ENCODE measurements at places on chromosomes 2 and 18.

GRCh38 chr2:144239306-144239705, 280.6 kb downstream of the ZEB2 start:
- no peak for DNase-seq

GRCh38 chr2:127642706-127643438, 3.1 kb upstream of the GPR17 start:
- DNase-seq, result no peak

GRCh38 chr2:28974252-28974651, 6.8 kb upstream of the TOGARAM2 start:
- no peak for DNase-seq

- no peak for DNase-seq
Observed at GRCh38 chr2:104786821-104787220, 67.1 kb upstream of the POU3F3 start.

DNA sequence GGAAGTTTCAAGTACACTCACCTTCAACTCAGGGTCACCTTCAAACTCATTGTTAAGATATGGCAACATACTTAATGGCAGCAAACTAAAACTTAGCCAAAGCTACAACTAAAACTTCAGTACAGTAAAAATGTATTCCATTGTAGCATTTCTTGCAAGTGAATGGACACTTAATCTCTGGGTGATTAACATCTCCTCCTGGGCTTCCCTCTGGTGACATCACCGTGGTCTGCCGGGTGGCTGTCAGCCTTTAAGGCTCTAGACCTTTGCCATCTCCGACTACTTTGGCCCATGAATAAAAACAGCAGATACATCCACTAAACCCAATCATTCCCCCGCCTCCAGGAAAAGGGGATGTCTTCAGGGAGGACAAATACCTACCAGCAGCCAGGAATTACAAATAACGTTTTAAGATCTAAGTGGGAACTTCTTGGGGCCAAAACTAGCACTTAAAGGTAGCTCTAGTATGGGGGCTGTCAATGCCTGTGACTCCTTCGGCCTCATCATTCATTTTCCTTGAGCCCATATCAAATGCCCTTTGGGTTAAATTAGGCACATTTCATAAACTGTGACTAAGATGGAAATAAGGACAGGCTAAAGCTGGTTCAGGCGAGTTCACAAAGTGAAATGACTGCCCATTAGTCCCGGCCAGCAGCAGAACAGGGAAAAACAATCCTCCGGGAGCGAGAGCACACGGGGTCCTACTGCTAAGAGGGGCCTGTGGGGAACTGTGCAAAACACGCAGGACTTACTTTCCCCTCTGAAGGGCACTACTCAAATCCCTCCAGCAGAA, 1.1 kb downstream of the TFCP2L1 start:
- DNase-seq, result no peak

- DNase-seq, result peak; percentile 70
Observed at GRCh38 chr2:23620841-23621341, 235.9 kb downstream of the KLHL29 start.

- DNase-seq, result no peak
Observed at GRCh38 chr2:189391201-189391600, 50.1 kb upstream of the WDR75 start.

DNA sequence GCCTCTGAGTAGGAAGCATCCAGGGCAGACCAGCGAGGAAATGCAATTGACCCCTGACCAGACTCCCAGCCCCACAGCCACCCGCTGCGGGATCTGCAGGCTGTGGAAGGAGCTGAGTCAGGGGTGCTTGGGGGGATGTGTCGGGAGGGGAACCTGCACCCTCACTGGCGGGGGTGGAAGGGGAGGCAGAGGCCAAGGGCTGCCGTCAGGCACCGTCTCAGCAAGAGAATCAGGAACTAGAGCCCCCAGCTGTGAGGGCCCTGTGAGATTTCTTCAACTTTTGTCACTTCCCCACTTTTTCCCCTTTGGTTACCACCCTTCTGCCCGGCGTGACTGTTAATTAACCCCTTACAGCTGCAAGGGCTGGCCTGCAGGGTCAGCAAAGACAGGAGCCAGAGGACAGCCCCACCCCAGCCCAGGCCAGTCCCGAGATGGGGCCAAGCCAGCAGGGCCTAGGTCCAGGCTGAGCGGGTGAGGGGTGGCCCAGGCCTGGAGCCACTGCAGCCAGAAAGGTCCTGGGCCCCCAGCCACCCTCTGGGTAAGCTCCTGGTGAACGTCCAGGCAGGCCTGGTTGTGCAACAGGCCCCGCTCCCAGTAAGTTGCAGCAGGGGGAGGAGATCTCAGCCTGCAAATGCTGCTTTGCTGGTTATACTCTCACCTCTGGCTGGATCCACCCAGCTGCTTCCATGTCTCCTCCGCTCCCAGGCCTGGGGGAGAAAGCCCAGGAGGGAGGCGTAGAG, 147.0 kb upstream of the ID2 start:
- DNase-seq, result no peak

GRCh38 chr2:229153267-229153666, 117.8 kb downstream of the PID1 start:
- no peak for DNase-seq

DNA sequence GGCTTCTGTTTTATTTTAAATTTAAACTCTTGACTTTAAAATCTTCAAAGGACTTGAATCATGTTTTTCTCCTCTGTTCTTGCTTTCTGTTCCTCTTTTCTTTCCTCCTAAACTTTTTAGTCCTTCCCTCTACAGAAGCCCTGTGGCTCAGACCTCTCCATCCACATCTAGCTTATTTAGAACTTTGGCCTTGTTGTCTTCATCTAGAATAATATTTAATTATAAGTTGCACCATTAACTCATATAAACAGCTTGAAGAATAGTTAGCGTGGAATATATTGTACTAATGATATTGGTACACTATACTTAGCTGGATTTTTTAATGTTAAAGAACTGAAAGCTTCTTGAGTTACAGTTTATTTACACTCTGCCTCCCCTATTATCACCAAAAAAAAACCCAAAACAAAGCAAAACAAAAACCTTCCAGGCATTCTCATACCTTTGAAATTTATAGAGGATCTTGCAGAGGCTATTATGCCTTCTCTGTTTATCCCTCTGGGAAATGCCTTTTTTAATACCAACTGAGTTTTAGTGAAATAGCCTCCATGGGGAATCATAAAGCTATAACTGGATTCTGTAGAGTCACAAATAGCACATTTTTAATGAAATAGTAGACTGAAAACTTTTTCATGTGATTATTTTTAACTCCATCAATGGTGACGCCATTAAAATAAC, 9.2 kb upstream of the CCDC141 start:
- DNase-seq, result no peak

GRCh38 chr2:26613241-26614215, 27.6 kb downstream of the CIB4 start:
- peak; percentile 44 for DNase-seq

DNA sequence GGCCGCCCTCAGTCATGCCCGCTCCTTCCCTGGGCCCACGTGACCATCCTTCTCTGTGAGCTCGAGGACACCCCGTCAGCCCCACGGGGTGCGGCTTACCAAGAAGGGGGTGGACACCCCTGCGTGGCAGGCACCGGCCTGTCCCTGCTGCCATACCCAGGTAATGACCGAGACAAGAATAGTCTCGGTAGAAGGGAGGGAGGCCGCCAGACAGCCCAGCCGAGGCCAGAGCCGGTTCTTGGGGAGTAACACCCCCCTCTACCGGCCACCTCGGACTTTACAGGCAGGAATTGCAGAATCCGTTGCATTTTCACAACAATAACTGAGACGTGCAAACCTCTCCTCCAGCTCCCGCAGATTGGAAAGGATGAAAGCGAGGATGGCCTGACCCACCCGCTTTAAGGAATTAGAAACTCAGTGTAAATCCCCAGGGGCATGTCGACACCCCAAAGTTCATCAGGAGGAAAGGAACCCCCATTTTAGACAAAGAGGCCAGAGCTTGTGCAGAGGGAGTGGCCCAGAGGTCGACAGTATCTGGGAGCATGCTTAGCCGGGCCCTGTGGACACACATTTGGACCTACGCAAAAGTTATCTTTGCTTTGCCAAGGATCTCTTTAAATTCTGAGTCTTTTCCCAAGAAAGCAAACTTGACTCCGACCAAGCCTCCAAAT, 60.1 kb upstream of the GLI2 start:
- DNase-seq, result peak; percentile 71

- peak; percentile 19 for DNase-seq
Observed at GRCh38 chr2:101152272-101153076, 1.3 kb upstream of the TBC1D8 start.

DNA sequence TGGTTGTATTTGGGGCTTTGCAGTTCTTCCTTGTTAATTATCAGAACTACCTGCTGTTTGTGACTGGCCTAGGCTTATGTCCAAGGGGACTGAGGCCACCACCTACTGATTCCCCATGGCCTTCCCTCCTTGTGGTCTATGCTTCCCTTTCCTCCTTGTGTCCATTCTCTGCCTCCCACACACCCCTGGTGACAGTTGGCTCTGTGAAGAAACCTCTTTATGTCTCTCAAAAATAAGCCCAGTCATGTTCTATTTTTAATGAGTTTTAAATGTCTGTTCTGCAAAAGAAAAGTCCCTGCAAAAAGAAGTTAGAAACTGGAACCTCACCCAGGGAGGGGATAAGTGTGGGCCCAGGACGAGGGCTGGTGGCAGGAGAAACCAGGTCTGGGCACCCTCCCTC, 105.0 kb downstream of the SMC6 start:
- no peak for DNase-seq

GRCh38 chr2:26170795-26171194, 2.1 kb upstream of the GAREM2 start:
- no peak for DNase-seq

DNA sequence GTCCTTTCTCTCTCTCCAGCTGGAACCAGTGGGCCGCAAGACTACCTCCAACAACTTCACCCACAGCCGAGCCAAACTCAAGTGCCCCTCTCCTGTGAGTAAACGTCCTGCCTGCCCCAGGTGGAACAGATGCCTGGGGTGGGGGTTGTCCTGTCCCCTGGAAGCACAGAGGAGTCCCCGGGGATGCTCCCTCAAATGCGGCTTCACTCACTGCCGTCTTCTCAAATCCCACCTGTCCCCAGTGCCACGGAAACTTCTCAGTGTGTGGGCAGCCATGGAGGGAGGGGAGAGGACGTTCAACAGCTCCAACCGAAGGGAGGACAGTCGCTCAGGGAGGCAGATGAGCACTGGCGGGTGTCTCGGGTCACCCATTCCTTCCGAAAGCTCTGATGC, 110.7 kb upstream of the PPP1CB start:
- DNase-seq, result no peak

GRCh38 chr2:59824314-59824713, 729.1 kb downstream of the BCL11A start:
- DNase-seq, result no peak

- no peak for DNase-seq
Observed at GRCh38 chr2:68915393-68915792, 37.3 kb downstream of the GKN2 start.

DNA sequence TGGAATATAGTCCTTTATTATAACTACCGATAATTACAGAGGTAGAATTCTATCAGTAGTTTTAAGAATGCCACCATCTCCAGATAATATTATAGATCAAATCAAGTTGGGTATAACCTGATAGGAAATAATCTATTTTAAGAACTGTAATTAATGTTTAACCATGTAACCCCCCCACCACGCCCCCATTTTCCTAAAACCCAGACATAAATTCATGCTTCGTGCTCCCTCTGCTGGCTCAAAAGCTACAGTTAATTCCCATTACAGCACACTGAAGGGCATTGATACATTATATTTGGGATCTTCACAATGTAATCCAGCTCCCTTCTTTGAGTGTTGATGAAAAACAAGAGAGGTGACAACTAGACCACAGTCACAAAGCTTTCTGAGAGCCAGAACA, 228.0 kb upstream of the SMAD7 start:
- peak; percentile 35 for DNase-seq

DNA sequence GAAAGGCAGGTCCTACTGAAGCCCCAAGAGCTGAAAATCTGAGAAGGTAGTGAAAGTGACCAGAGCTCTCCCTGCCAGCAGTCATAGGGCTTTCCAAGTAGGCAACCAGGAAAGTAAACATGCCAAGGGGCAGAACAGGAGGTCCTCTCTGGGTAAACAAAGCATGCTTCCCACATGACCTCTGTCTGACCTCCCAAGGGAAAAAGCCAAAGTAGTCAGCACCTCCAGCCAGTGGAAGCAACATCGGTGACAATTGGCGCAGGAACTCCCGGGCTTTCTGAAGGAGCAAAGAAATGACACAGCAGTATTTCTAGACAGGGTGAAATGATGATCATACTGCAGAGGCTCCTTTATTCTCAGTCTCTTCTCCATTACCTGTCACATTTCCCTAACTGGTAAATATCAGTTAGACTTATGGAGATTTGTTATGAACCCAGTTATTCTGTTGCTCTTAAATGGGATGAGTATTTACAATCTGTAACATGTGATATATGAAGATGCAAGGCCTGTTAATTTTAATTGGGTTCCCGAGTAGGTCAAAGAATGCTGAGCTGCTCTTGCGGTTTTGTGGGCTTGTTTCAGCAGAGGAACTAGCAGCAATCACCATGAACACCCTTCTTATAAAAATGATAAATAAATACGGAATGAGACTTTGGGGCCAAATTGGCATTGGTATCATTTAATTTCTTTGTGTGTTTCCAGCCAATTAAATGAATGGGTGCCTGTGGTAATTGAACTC, 321.0 kb downstream of the RND3 start:
- peak; percentile 32 for DNase-seq

GRCh38 chr2:108414945-108415344, 34.1 kb upstream of the GCC2 start:
- DNase-seq, result peak; percentile 6

DNA sequence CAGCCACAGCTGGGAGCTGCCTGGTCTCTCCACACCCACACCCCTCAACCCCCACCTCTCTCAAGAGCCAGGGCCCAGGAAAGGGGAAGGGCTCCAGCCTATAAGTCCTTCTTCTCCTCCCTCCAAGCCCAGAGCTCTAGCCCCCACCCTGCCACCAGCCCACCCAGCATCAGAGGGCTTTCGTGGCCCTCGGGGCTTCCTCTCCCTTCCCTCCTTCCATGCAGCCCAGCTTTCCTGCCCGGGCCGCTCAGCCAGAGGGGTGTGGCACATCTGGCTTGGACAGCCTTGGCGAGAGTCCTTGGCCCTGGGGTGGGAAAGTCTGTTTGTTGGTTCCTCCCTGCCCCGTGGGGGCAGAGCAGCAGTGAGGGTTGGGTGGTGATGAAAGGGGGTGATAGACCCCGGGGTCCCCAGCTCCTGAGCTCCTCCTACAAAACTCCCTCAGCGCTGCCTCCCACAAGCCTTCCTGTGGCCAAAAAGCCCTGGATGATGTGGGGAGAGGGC, 7.0 kb downstream of the TNS1 start:
- no peak for DNase-seq

GRCh38 chr18:35072616-35073015, 31.4 kb downstream of the MAPRE2 start:
- no peak for DNase-seq

DNA sequence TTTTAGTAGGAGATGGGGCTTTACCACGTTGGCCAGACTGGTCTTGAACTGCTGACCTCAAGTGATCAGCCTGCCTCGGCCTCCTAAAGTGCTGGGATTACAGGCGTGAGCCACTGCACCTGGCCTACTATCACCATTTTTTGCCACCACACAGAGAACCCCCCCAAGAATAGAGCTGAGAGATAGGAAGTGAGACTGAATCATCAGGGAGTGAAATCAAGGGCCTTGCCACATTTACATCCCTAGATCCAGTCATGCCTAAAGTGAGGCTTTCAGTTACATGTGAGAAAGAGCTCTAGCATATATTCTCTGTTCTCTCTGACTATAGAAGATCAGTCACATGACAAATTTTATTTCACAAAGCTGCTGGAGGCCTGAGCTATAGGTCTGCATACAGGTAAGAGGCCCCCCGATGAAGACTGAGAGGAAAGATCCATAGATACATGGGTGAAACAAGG, 28.0 kb upstream of the KCMF1 start:
- DNase-seq, result no peak

Data from brain (organoid and tissue), 16 donors.